ENCODE measurements at places on chromosomes 5 and 9.

GRCh38 chr5:144142824-144143162 lies 27.7 kb downstream of the YIPF5 start:
- DNase-seq, result no peak

GRCh38 chr5:135034963-135035677 lies 1.1 kb upstream of the PITX1 start:
- no peak for DNase-seq

- no peak for DNase-seq
Measured at GRCh38 chr5:124919076-124919475, 172.6 kb upstream of the ZNF608 start.

DNA sequence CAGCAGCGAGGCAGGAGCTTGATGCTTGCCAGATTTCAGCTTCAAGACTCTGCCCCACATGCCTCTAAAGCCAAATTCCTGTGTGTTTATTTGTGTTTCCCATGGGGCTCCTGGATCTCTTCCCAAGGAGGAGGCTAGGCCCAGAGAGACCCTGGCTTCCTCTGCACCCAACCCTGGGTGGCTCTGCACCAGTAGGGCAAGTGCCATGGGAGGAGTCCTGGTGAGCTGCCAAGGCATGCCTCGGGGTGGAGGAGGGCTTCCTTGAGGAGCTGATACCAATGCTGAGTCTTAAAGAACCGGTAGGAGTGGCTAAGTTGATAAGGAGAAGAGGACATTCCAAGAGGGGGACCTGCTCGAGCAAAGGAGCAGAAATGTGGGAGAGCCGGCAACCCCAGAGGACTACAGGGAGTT lies 6.8 kb upstream of the TIFAB start:
- no peak for DNase-seq

- no peak for DNase-seq
Measured at GRCh38 chr5:10475931-10476676, 34.4 kb downstream of the ROPN1L start.

GRCh38 chr5:112059579-112060135 lies 302.7 kb upstream of the NREP start:
- no peak for DNase-seq

GRCh38 chr5:95519151-95519550 lies 35.6 kb downstream of the SKIC3 start:
- no peak for DNase-seq

Measured in skeletal muscle cell (primary cell).